Activated CD8-positive, alpha-beta memory T cell treated with anti-CD3 and anti-CD28 coated beads, Interleukin-2, amount 50 U/mL, for 48 hours (primary cell): ENCODE measurements at places on chromosomes 16 and 17.

DNA sequence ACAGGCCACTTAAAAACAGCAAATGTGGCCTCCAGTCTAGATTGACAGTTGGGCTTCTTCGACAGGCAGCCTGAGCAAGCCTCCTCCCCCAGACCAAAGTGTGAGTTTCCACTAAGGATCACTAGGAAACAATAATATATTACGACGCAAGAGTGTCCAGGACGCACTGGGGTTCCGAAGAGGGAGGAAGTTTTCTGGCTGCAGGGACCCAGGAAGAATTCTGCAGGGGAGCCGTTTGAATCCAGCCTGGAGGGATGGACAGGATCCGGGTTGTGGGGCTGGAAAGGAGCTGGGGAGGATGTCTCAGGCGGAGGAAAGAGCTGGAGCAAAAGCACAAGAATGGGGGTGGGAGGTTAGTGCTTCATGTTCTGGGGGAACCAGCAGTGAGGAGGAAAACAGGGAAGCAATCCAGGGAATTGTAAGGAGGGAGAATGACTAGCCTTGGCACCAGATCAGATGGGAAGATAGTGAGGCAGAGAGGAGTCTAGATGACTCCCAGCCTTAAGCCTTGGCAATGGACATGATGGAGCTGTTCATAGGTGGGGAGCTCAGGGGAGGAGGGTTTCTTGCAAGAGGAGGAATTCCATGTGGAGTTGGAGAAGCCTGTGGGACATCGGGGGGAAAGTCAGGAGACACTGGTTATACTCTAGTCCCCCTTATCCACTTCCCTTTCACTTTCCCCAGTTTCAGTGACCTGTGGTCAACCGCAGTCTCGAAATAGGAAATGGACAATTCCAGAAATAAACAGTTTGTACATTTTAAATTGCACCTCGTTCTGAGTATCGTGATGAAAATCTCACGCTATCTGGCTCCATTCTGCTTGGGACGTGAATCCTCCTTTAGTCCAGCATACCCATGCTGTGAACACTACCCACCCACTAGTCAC lies 26.6 kb downstream of the NGFR start:
- DNase-seq = no peak

DNA sequence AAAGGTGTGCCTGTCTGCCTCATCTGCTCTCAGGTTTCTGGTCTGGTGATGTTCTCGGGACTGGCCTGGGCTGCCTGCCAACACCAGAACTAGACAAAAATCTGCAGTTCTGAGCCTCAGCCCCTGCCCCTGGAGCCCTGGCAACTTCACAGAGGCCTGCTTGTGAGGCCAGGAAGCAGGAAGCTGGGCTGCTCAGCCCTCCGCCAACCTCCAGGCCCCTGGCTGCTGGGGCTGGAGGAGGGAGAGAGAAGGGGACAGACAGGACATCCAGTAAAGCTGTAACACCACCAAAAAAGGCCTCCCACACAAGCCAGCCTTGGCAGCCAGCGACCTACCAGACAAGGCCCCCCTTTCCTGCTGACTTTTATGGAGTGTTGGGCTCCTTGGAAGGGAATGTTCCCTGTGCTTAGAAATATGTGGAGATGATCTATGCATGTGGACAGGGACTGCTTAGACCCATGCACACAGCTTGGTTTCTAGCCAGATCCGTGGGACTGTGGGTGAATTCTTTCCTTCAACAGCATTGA lies 157.6 kb downstream of the XYLT1 start:
- no peak for DNase-seq

GRCh38 chr16:84514874-84515835 lies 10.7 kb upstream of the MEAK7 start:
- DNase-seq = peak; percentile 87

DNA sequence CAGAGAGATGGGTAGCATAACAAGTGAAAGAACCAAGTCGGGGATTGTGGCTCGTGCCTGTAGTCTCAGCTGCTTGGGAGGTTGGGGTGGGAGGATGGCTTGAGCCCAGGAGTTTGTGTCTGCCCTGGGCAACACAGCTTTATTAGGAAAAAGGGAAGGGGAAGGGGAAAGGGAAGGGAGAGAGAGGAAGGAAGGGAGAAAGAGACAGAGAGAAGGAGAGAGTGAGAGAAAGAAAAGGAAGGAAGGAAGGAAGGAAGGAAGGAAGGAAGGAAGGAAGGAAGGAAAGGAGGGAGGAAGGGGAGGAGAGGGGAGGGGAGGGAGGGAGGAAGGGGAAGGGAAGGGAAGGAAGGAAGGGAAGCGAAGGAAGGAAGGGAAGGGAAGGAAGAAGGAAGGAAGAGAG lies 33.3 kb downstream of the CENPV start:
- no peak for DNase-seq

GRCh38 chr16:60204181-60204580 lies 1470.1 kb upstream of the GOT2 start:
- no peak for DNase-seq

GRCh38 chr17:66309793-66310192 lies 7.4 kb downstream of the PRKCA start:
- DNase-seq = no peak

- DNase-seq = no peak
These were observed 688 bp downstream of the FBRS start for GRCh38 chr16:30658731-30659506.
